ENCODE measurements at places on chromosomes 3 and 15.

DNA sequence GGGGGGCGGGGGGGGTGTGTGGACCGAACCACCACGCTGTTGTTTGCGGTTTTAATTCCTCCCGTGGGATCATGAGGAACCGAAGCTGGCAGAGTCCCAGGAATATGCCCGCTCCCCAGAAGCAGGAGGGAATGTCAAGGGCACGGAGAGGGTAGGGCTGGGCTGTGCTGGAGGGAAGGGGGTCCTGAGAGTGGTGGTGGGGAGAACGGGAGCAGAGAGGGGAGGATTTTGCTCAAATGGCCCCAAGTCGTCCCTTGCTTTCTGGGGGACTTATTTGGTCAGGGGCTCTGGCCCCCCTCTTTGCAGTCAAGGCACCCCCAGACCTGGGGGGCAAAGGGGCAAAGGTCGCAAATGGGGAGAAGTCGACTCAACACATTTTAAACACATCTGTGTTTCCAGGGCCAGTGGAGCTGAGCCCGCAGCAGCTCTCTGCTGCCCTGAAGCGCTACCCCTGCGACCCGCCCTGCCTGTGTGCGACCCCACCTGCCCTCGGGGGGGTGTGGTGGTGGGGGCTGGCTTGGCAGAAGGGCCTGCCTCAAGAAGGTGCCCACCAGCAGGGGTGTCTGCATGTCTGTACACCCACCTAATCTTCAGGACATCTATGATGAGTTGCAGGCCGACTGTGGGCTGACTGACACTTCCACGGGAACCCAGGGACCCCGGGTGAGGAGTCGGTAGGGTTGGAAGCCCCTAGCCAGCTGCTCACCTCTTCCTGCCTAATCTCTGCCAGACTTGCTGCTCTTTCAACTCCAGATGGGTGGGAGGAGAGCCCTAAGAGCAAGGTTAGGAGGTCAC, 602 bp upstream of the ATP2B2 start:
- DNase-seq: peak; percentile 52

DNA sequence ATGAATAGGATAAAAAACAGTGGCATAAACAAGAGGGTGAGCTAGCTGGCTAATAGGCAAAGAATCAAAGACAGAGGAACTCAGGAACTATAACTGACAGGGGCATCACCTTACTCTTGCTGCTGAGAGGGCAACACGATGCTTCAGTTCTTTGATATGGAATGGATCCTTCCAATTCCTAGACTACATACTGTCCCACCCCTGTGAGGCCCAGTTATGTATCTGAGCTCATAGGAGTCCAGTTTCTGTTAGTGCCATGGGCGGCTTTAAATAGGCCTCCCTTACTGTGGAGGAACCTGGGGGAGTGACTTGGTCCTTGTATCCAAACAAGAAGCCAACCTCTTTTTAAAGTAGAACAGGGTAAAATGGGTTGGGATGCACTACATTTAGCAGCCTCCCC, 37.3 kb downstream of the CD47 start:
- no peak for DNase-seq

DNA sequence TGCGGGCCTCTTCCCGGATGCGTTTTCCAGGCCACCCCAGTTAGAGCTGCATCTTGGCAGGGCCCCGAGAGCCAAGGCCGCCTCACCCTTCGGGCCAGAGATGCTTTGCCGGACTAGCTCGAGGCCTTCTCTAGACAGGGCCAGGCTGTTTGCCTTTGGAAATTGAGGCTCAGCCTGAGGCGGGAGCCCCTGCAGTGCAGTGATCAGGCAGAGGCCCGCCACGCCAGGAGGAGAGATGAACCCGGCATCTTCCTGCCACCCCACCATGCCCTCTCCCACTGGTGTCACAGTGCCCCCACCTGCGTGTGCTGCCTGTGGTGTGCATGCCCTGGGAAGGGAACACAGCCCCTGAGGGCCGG, 8.9 kb upstream of the ROPN1B start:
- DNase-seq: peak; percentile 67

DNA sequence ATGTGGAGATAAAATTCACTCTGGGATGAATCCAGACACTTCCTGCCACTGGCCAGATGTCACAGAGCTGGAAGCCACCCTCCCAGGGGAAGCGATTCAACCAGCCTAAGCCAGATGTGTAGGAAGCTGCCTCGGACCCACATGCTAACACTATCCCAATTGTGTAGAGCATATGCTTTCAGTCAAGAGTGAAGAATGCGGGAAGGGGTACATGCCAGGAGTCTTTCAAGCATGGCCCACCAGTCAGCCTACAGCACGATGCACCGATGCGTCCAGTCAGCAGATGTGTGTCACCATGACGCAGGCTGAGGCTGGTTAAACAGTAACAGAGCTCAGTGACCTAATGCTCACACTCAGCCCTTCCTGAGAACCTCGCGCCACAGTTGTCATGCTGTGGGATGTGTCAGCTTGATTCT, 38.8 kb upstream of the BNC1 start:
- no peak for DNase-seq

GRCh38 chr3:123028233-123028828, 768 bp upstream of the SEMA5B start:
- DNase-seq: no peak

GRCh38 chr3:156985711-156986110, 159.6 kb downstream of the LEKR1 start:
- no peak for DNase-seq

- DNase-seq: no peak
Observed at GRCh38 chr3:12768579-12769527, 9.8 kb upstream of the TMEM40 start.

GRCh38 chr15:58484791-58485600, 53.2 kb downstream of the LIPC start:
- DNase-seq: no peak

DNA sequence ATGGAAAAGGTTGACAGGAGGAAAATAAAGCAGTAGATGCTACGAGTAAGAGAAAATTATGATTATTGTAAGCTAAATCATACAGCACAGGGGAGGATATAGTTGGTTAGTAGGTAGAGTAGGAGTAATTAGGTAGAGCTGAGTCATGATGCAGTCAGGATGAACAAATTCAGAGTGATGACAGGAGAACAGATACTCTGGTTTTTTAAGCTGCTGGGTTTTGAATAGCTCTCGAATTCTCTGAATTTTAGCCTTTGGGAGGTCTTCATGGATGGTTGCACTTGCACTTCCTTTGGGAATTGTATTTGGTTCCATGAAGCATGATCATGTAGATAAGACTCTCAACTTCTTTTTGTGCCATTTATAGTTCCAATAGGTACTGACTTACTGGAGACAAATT, 96.2 kb downstream of the ECT2 start:
- DNase-seq: no peak

GRCh38 chr3:150970665-150971324, 1.7 kb downstream of the CLRN1 start:
- no peak for DNase-seq

- no peak for DNase-seq
Observed at GRCh38 chr3:42101048-42101447, 9.9 kb downstream of the TRAK1 start.

DNA sequence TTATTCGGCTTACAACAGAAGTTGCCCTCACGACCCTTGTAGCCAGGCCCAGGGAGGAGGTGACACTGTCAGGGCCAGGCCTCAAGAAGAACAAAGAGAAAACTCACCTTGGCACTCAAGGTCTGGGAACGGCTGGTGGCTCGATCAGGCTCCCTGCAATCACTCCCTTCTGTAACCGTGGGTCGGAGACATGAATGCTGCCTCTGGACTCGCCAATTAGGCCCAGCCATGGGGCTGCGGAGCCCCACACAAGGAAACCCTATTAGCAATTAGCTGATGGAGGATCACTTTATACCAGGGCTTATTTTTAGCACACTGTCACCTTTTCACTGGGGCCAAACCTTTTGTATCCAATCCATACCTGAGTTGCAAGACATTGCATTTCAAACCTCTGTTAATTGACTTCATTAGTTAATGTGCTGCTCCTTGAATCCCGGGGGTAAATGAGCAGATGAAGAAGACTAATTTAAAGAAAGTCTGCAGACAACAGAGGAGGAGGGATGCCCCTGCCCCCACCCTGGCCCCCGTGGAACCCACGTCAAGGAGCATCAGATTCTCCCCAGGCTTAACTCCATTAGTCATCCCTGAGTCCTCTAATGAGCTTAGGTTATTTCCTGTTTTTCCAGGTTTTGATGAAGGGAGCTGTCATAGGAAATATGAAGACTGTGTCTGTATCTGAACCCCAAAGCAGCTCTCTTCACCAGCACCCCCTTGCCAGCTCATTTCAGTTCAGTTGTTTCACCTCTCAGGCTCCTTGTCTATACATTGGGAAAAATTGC, 255.3 kb downstream of the RORA start:
- DNase-seq: no peak

DNA sequence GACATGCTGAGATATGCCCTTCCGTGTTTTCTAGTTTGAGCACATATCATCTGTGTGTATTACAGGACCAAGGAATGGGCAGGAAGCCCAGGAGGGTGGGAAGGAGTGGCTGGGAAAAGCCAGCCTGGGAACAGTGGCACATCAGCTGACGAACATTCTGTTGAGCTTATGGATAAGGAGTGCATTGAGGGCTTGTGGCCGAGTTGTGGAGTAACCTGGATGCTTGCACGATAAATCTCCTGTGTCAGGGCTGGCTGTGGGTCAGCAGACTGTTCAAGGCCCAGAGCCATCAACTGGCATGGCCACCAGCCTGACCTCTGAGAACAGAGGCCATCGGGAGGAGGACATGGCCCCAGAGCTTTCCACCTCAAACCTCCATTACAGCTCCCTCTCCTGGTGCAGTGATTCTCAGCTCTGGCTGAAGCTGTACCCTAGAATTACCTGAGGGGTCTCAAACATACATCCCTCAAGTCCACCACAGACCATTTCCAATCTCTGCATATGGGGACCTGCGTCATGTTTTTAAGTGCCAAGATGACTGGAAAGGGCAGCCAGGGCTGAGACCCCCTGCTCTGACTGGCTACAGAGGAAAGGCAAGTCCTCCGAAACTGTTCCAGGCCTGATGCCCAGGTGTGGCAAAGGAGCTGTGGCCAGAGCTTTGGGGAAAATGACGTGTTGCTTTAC, 4.8 kb upstream of the VILL start:
- DNase-seq: no peak

DNA sequence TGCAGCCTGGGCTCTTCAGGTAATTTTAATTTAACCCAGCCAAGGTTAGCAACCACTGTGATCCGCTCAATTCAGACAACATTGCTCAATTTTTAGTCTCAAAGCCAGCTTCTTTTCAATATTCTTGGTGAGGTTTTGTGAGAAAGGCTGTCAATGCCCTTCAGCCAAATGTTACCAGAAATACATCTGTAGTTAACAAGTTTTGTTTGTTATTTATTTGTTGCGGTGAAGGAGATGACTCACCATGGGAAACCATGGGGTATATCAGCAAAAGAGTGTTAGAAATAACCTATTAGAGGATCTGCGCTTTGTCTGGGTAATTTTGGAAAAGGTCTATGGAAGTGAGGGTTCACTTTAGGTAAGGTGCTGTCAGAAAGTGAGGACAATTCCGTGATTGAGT, 5.0 kb downstream of the SLC9C1 start:
- no peak for DNase-seq

- DNase-seq: no peak
Observed at GRCh38 chr3:99250272-99250671, 348.8 kb upstream of the DCBLD2 start.

DNA sequence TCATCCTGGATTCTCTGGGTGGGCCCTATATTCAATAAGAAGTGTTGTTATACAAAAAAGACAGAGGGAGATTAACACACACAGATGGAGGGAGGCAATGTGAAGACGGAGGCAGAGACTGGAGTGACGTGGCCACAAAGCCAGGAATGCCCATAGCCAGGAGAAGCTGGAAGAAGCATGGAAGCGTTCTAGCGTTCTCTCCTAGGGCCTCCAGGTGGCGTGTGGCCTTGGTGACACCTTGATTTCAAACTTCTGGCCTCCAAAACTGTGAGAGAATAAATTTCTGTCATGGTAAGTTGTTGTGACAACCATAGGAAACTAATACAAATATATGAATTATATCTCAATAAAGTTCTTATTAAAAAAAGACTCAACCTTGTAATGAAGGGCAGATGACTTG, 21.3 kb downstream of the THBS1 start:
- DNase-seq: no peak

DNA sequence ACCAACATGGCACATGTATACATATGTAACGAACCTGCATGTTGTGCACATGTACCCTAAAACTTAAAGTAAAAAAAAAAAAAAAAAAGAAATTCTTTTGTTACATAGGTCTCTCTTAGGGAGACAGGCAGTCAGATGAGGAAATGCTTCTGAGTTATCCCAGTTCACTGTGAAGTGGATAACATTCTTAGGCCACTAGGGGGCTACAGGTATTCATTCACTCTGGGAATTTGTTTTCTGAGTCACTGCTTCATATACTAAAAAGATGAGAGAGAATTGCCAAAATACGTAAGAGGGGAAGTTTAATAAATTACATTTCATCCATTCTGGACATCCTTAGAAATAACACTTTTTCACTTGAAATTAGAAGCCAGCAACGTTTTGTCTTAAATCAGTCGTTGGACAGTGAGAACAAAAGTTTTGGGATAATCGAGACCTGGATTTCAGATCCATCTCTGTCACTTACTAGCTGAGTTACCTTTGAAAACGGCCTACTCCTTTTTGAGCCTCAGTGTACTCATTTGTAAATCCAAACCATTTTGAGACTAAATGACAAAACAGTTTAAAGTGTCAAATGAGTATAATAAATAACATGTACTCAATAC, 738.4 kb upstream of the ALCAM start:
- no peak for DNase-seq

DNA sequence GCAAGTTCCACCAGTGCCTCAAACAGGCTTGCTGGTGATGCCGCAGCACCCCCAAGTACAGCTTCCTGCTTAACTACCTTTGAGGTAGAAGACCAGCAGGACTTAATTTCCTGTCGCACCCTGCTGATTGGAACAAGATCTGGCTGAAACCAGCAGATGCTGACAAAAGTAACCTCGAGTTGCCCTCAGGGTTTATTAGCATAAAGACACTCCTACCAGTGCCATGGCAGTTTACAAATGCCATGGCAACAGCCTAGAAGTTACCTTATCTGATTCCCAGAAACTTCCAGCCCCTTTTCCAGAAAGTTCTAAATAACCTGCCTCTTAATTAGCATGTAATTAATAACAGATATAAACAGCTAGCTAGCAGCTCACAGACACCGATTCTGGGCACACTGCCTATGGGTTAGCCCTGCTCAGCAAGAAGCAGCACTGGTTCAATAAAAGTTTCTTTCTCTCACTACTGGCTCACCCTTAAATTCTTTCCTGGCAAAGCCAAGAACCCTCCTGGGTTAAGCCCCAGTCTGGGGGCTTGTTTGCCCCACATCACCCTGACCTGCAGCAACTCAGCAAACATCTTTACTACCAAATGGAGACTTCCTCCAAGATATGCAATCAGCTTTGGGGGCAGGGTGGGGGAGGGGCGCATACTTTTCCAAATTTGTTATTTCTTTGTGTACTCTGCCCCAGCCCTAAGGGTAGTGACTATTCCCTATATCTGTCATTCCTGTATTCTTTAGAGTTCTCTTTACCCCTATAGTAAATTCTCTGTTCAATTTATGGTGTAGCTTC, 54.2 kb downstream of the MAP4 start:
- no peak for DNase-seq

GRCh38 chr3:135500034-135500433, 465.5 kb upstream of the PPP2R3A start:
- DNase-seq: no peak
